Muscle of arm (tissue), 14 donors: ENCODE measurements at places on chromosomes 5 and 9.

DNA sequence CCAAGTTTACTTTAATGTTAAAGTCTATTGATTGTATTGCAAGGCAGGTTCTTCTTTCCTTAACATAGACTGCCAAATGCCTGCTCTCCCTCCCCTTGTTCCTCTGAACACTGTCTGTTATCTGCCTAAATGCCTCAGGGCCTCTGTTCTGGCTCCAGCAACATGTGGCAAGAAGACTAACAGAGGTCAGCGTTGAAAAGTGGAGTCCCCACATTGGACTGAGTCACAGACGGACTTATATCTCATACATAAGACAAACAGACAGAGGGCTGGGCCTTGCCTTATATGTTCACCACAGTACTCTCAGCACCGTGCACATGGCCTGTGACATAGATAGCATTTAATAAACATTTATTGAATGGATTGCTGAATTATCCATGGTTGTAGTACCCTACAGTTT is 91.4 kb downstream of the TSSK1B start:
- DNase-seq = no peak

- DNase-seq = no peak
These were observed 277.1 kb downstream of the BRINP1 start for GRCh38 chr9:119092125-119092524.

GRCh38 chr5:165877475-165877874 is 2372.1 kb downstream of the MAT2B start:
- DNase-seq = no peak

GRCh38 chr5:133149345-133149744 is 97.5 kb downstream of the HSPA4 start:
- no peak for DNase-seq
